ENCODE measurements at places on chromosomes 11 and 22. TPM values are rescaled to one million over a fixed set of nuclear protein-coding genes. Genes with fewer than 3 reads are reported as not detected.

MYBPC3 gene
- 0.86 TPM for total RNA-seq

TRIM49 gene
- not detected for total RNA-seq

DNA sequence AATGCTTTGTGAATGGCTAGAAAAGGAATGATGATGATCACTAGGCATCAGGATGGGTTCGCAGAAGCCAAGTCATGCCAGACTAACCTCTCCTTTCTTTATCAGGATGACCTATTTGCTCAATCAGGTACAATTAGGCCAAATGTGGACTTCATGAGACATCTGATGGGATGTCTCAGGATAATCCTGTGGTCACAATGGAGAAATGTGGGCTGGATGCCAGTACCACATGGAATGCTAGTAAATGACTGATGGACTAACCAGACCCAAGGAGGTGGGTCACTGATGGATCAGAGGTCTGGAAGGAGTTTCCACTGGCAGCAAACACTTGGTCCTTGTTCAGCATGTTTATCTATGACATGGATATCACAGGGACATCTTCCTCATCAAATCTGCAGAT lies 94.8 kb upstream of the PHOX2A start:
- H3K36me3 ChIP-seq, result no peaks in the 10 kb centered on the region
- no peaks in the 10 kb centered on the region for H3K27me3 ChIP-seq
- no peaks in the 10 kb centered on the region for H3K4me1 ChIP-seq

DNA sequence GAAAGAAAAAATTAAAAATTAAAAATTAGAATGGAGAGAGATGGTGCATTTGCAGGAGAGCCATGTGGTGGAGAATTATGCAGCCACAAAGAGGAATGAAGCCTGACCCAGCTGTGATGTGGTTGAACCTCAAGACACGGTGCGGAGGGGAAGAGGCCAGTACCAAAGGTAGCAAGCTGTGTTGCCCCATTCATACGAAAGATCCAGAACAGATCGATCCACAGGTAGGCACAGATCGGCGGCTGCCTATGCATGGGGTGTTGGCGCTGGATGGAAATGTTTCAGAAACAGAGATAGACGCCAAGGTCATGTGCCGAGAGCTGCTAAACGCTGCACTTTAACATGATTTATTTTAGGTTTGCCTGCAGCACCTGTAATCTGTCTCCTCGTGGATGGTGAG lies 992.3 kb downstream of the BRD1 start:
- H3K27me3 ChIP-seq, result peaks cover 14% of the 10 kb centered on the region
- DNase-seq, result no peak
- H3K4me3 ChIP-seq, result no peak overlapping the region
- H3K36me3 ChIP-seq, result no peaks in the 10 kb centered on the region
- H3K27ac ChIP-seq, result no peak overlapping the region

DNA sequence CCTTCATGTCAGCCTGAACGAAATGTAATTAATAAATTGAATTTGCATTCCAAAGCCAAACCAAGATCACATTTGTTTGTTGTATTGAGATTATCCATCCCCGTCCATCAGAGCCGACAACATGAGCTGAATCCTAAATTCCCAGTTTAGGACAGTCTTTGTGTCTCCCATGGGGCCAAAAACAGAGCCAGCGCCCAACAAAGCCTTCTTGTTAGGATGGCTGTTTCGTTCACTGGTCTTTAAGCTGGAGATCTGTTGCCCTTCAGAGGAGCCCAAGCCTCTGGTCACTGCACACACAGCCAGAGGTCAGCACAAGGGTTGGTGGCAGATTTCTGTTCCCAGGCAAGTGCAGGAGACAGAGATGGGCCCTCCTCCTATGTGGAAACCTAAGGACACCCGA lies 25.8 kb downstream of the DSCAML1 start:
- H3K27me3 ChIP-seq, result no peaks in the 10 kb centered on the region
- no peaks in the 10 kb centered on the region for H3K36me3 ChIP-seq
- H3K4me1 ChIP-seq, result no peaks in the 10 kb centered on the region
- DNase-seq, result no peak
- no peak overlapping the region for H3K27ac ChIP-seq

- H3K27me3 ChIP-seq, result peaks cover 16% of the 10 kb centered on the region
- no peaks in the 10 kb centered on the region for H3K36me3 ChIP-seq
- DNase-seq, result peak; percentile 63
- no peak overlapping the region for H3K27ac ChIP-seq
- peaks cover 18% of the 10 kb centered on the region for H3K4me1 ChIP-seq
- H3K4me3 ChIP-seq, result no peak overlapping the region
Measured at GRCh38 chr11:2194877-2195755, 23.5 kb upstream of the TH start.

DNA sequence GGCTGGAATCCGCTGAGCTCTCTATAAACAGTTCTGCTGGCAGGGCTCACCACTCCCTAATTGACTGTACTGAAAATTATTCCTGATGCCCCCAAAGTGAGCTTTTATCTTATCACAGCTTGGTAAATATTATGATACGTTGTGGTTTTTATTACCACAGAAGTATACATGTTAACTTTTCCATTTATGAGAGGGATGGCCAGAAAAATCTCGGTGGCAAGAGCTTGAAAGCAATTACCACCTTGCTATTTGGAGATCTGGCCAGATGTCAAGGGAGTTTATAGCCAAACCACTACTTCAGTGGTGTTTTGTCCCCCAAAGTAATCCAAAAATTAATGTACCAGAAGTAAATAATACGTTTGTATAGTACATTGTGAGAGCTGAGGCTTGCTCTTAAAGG lies 75.4 kb upstream of the RCN1 start:
- no peaks in the 10 kb centered on the region for H3K4me1 ChIP-seq
- DNase-seq, result no peak
- H3K27ac ChIP-seq, result no peak overlapping the region
- no peak overlapping the region for H3K4me3 ChIP-seq
- no peaks in the 10 kb centered on the region for H3K36me3 ChIP-seq

DNA sequence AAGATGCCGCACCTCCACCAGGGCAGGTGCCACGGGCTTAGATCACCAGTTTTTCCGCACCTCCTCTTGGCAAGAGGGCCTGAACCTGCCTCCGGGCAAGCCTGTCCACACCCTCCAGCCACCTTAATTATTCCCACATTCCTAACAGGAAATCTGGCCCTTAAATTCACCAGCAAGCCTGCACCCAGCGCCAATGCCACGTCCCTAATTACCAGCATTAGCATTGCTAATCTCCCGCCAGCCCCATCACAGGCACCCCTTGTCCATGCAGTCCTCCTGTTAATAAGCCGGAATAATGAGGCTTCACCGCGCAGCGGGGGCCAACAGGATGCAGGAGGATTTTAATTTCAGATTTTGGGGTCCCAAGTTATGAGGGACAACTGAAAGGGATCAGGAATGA lies 69.7 kb downstream of the PHF21B start:
- no peaks in the 10 kb centered on the region for H3K4me1 ChIP-seq
- H3K27me3 ChIP-seq, result peaks cover 22% of the 10 kb centered on the region
- H3K36me3 ChIP-seq, result no peaks in the 10 kb centered on the region
- no peak for DNase-seq
- H3K4me3 ChIP-seq, result no peak overlapping the region
- H3K27ac ChIP-seq, result no peak overlapping the region
